Uterus (tissue), 4 donors: ENCODE measurements at places on chromosomes 4 and X.
A peak's percentile ranks its signal among the peaks of the same experiment; 100 is the strongest.

GRCh38 chr4:161419822-161420221, 744.0 kb downstream of the FSTL5 start:
- no peak for DNase-seq

DNA sequence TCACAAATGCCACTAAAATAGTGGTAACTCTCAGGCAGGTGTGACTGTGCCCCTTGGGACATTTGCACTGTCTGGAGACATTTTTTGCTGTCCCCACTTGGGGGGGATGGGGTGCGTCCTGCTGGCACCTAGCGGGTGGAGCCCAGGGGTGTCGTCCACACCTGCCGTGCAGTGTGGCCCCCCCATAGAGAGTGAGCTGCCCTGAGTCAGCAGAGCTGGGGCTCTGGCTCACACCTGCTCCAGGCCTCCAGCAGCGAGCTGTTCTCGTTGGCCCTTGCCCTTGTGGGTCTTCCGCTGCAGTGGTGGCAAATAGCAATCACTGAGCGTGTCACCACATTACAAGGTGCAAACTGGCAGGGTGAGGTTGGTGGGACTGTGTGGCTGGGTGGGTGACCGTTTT, 64.6 kb downstream of the CLDN34 start:
- no peak for DNase-seq

- DNase-seq = peak; percentile 61
These were observed 667 bp downstream of the G3BP2 start for GRCh38 chr4:75672461-75673026.

DNA sequence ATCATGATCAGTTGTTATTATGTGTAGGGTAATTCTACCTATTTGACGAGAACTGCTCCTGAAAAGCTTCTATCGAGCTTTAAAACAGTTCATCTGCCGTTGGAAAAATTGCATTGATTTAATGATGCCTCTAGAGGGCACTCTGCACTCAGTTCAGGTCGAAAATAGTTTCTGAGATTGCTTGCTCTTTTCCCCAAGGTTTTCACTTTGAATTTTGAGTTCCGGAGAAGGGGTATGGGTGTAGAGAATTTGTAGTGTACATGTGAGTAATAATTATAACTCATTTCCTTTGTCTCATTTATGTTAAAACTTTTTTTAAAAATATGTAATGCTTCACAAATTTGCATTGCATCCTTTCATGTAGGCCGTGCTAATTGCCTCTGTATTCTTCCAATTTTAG, 28.4 kb upstream of the TNIP3 start:
- DNase-seq = no peak

DNA sequence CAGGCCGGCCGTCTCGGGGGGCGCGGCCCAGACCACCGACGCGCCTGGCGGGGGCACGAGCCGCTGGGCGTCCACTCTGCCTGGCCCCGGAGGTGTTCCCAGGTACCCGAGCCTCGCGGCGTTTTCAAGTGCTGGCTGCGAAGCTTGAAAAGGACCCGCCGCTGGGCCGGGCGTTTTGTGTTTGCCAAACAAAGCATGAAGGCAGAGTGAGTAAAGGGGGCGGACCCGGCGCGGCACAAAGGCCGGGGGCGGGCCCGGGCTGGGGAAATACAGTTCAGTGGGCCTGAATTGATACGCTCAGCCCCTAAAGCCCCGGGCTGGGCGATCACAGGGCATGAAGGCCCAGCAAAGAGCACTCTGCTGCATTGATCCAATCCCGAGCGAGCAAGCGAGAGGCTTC, 65.4 kb downstream of the SOX3 start:
- DNase-seq = no peak

DNA sequence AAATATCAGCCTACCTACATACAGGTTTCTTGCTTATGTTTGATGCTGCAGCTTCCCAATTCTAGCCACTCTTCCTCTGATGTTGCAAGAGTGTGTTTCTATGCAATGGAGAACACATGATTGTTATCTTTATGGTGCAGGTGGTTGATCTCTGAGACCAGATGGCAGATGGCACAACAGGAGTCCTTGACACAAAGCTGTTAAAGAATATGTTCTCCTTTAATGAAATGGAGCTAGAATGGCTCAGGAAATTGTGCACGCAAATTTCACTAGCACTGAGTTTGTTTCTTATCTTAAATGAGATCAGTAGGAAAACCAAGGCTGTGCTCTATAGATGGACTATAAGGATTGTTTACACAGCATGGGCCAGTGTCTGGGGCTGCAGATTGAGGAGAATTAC, 29.9 kb upstream of the TTC29 start:
- no peak for DNase-seq

GRCh38 chr4:2057382-2058065, 1.6 kb upstream of the NAT8L start:
- DNase-seq = no peak

- DNase-seq = no peak
These were observed 141.3 kb downstream of the CBR4 start for GRCh38 chr4:168868802-168869201.
